ENCODE measurements at places on chromosomes 2 and 18. TPM values are rescaled to one million over a fixed set of nuclear protein-coding genes. Genes with fewer than 3 reads are reported as not detected.
A peak's percentile ranks its signal among the peaks of the same experiment; 100 is the strongest.

DNA sequence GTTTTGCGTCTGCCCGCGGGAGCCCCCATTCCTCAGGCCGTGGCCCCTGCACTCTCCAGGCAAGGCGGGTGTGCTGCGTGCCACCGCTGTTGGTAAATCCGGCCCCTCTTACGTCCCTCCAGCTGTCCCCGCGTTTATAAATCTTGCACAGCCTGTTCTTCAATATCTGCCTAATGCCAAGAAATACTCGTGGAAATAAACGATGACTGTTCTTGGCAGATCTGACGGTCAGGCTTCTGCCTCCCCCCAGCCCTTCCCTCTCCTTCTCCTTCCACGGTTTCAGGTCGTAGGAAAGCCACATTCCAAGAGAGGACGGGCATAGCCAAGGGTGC lies 20.5 kb downstream of the ODC1 start:
- no peak for DNase-seq

DNA sequence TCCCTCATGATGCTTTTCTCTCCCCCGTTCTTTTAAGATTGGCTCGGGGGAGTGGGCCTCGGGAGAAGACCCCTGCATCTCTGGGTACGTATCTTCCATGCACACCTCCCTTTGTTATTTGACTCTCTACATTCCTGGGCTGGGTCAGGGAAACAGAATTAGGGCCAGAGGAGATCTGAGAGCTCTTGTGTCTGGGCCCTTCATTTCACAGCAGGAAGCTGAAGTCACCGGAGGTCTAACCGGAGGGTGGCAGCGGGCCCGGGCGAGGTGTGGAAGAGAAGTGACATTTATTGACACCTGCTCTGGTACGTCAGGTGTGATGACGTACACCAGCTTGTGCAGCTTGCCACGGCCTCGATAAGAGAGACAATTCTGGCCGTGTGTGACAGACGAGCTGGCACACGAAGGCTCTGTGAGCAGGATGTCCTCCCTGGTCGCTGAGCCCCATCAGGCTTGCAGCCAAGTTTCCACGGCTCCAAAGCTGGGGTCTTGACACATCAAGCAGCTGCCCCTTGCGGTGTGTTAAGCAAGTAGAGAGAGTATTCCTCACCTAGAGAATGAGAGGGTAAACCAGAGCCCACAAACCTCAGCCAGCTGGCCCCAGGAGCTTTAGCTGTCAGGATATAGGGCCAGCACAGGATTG lies 30.4 kb downstream of the TOGARAM2 start:
- DNase-seq: no peak

ABCG8 gene
- 0.31 TPM for total RNA-seq

- no peak for DNase-seq
Measured at GRCh38 chr2:223251656-223252229, 199.8 kb downstream of the KCNE4 start.

PLB1 gene
- total RNA-seq: not detected

DNA sequence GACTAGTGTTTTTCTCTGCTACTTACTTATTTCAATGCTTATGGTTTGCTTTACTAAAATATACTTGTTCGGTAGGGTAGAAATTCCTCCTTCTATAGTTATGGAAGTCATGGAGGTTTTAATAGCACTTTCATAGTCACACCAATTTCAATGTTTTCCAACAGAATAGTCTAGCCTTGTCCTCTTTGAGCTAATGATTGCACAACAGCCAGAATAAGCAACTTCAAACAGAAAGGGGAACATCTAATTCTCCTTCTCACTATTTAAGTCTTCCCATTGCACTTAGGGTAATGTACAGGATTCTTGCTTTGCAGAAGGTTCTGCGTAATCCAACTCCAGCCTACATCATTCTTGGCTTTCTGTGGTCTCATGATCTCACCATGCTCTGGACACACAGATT lies 287.7 kb upstream of the GCFC2 start:
- DNase-seq: no peak

- DNase-seq: peak; percentile 68
Measured at GRCh38 chr18:62187543-62188510, 772 bp downstream of the RELCH start.

SCN7A gene
- total RNA-seq: 0.42 TPM

GRCh38 chr18:9495916-9496705 lies 20.8 kb downstream of the RALBP1 start:
- DNase-seq: peak; percentile 11

HOXD8 gene
- not detected for total RNA-seq

- no peak for DNase-seq
Measured at GRCh38 chr2:176285321-176285720, 16.1 kb downstream of the MTX2 start.

RANBP2 gene
- 98.0 TPM for total RNA-seq

GRCh38 chr18:11008505-11008904 lies 140.9 kb downstream of the PIEZO2 start:
- no peak for DNase-seq

ZSWIM2 gene
- not detected for total RNA-seq

GRCh38 chr2:150548527-150548926 lies 61.1 kb upstream of the RND3 start:
- DNase-seq: peak; percentile 77

FABP1 gene
- not detected for total RNA-seq

DNA sequence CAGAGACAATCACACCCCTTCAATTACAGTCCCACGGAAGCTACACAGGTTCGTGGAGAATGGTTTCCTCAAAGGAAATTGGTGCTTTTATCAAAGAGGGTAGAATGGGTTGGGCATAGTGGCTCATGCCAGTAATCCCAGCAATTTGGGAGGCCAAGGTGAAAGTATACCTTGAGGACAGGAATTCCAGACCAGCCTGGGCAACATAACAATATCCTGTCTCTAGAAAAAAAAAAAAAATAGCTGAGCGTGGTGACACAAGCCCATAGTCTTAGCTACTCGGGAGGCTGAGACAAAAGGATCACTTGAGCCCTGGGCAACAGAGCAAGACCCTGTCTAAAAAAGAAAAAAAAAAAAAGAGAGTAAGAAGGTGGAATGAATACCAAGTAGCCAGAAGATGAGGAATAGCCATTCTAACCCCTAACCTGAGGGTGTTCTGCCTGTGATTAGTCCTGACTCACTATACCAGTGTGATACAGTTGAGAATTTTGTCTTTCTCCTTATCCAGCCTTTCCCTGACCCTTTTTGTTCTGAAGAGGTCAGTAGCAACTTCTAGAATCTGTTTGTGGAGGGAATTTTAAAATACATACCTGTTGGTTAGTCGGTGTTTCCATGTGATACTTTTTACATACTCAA lies 283.2 kb downstream of the MREG start:
- no peak for DNase-seq

- DNase-seq: no peak
Measured at GRCh38 chr2:181755181-181755580, 74.9 kb upstream of the NEUROD1 start.

DNA sequence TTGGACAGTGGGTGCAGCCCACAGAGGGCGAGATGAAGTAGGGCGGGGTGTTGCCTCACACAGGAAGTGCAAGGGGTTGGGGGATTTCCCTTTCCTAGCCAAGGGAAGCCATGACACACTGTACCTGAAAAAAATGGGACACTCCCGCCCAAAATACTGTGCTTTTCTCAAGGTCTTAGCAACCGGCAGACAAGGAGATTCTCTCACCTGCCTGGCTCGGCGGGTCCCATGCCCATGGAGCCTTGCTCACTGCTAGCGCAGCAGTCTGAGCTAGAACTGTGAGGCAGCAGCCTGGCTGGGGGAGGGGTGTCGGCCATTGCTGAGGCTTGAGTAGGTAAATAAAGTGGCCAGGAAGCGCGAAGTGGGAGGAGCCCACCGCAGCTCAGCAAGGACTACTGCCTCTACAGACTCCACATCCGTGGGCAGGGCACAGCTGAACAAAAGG lies 244.7 kb downstream of the NBAS start:
- DNase-seq: peak; percentile 27

CDH20 gene
- 1.0 TPM for total RNA-seq

GKN1 gene
- total RNA-seq: not detected

DNA sequence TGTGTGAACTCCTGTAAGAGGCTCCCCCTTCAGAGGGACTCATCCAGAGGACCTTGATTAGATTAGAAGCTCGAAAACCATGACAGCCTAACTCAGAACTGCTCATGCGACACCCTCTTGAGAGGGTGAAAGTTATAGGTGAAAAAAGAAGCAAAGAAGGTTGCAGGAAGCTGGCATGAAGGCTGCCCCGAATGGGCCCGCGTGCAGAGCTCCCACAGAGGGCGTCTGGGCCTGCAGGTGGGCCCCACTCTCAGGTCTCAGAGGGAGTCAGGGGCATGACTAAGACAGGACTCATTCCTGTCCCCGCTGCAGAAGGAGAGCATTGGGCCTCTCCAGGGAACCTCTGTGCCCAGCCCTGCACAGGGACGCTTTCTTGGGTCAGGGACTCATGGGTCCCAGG lies 235.4 kb downstream of the EIPR1 start:
- no peak for DNase-seq

DNA sequence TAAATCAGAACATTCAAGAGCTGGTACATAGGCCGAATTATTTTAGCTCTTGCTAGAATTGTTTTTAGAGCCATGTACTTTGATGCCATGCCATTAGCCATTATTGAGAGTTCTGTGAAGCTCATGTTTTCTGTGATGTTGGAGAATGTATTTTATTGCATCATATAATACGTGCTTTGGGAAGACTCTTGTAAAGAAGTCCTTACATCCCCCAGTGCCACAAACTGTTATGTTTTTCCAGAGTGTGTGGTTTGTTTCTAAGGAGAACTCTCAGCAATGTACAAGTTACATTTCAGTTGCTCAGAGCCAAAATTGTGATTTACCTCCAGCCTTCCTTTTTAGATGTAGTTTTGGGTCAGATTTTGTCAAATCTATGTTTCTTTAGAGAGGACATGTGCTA lies 148.6 kb downstream of the HAUS1 start:
- no peak for DNase-seq

- DNase-seq: no peak
Measured at GRCh38 chr2:7588295-7588694, 671.1 kb downstream of the RNF144A start.

GRCh38 chr2:127416506-127417001 lies 1.7 kb upstream of the PROC start:
- no peak for DNase-seq

IL36A gene
- total RNA-seq: not detected

DNA sequence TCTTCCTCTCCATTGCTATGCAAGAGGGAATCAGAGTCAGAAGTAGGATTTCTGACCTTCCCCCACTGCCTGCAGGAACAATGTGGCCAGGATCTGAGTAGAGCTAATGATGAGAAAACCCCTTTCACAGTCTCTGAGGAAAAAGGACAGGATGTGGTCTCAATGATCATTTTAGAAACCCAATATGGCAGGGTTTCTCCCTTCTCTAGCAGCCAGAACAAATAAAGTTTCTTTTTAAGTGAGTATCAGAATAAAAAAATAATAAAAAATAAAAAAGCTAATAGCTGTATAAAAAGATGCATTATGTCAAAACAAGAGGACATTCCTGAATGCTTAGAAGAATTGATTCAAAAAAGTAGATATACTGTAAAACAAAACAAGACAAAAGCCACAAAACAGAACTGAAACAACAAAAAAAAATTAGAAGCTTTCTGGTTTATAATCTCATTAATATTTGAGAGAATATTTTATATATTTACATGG lies 1124.9 kb upstream of the ZEB2 start:
- peak; percentile 20 for DNase-seq

DNA sequence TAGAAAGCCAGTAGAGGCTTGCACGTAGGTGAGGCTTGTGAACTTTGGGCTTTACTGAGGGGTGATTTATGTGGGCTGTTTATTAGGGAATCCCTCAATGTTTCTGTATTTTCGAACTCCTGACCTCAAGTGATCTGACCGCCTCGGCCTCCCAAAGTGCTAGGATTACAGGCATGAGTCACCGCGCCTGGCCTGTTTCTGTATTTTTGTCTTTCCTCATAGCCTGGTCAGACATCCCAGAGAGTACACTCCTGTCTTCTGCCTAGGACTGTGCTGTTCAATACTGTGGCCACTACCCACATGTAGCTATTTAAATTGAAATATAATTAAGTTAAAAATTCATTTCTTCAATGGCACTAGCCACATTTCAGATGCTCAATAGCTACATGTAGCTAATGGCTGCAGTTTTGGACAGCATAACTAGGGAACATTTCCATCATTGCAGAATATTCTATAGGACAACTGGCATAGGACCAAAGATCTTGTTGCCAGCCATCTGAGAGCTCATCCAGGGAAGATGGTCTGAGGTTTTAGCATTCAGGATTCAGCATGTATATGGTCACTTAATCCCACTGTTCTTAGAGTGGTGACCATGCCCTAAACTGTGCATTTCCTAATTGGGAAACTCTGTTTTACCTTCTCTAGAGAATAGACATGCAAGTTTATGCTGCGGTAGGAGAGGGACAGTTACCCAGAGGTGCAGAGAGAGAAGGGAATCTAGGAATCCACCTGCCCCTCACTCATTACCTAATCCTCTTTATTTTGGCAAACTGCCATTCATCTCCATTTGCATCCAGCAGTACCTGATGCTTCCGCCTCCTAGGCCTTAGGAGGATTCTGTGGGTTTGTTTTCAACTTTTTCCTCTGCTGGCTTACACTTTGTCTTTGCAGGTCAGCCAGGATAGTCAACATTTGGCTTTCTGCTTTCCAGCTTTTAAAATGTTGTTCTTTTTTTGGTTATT lies 64.4 kb downstream of the LCLAT1 start:
- DNase-seq: peak; percentile 11

- DNase-seq: no peak
Measured at GRCh38 chr2:40957508-40957907, 505.6 kb upstream of the SLC8A1 start.

CD207 gene
- not detected for total RNA-seq

- no peak for DNase-seq
Measured at GRCh38 chr2:33051586-33052360, 105.0 kb downstream of the LTBP1 start.

RAB6D gene
- not detected for total RNA-seq

- DNase-seq: no peak
Measured at GRCh38 chr2:128514555-128514955, 195.9 kb upstream of the HS6ST1 start.

- peak; percentile 55 for DNase-seq
Measured at GRCh38 chr2:1014802-1015201, 64.2 kb downstream of the SNTG2 start.

- no peak for DNase-seq
Measured at GRCh38 chr2:216619411-216620393, 13.5 kb upstream of the IGFBP2 start.

- no peak for DNase-seq
Measured at GRCh38 chr2:13652531-13653313, 936.0 kb downstream of the TRIB2 start.

DNA sequence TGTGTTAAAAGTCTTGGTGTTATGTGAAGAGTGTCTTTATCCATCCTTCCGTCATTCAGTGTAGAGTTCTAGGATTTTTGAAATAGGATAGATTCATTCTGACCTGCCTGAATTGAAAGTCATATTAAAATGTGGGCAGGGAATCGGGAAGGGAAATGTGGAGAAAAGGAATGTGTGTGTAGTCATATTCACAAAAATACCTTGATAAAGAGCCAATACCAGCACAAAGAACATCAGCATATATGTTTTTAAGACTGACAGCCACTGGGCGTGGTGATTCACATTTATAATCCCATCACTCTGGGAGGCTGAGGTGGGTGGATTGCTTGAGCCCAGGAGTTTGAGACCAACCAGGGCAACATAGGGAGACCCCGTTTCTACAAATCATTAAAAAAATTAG lies 188.1 kb downstream of the CAMKMT start:
- no peak for DNase-seq

REL gene
- 6.1 TPM for total RNA-seq

LRRC30 gene
- not detected for total RNA-seq
